ENCODE measurements at places on chromosomes 3 and 15.

- DNase-seq: no peak
Observed at GRCh38 chr3:14237457-14237856, 58.8 kb downstream of the LSM3 start.

GRCh38 chr15:91627473-91628278 lies 225.8 kb upstream of the SLCO3A1 start:
- no peak for DNase-seq

GRCh38 chr3:182490596-182491491 lies 302.5 kb upstream of the ATP11B start:
- no peak for DNase-seq

GRCh38 chr3:42865256-42865655 lies 10.4 kb downstream of the CYP8B1 start:
- no peak for DNase-seq

DNA sequence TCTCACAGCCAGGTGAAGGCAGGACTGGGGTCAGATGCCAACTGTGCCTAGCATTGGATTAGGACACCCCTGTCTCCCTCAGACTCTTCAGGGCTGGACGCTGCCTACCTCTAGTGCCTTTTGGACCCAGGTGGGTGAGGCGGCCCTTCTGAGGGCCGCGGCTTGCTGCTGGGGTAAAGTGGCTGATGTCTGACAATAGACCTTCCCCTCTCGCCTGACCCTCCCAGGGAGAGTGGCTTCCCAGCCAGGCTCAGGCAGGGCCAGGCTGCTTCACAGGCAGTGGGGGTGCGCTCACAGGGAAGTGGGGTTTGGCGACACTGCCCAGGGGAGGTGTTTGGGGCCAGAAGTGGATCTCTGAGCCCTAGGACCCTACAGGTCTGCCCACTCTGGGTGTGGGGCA lies 43.3 kb upstream of the C15orf39 start:
- DNase-seq: no peak

- no peak for DNase-seq
Observed at GRCh38 chr3:124780356-124780755, 50.1 kb downstream of the UMPS start.
